ENCODE measurements at places on chromosomes 3 and 15.

- DNase-seq = no peak
Observed at GRCh38 chr3:120284747-120285507, at the start of gene GPR156. Gene GPR156, minus strand, starts transcription at chr3:120285222. Its CDS starts 41,124 bp downstream, at chr3:120244098.

DNA sequence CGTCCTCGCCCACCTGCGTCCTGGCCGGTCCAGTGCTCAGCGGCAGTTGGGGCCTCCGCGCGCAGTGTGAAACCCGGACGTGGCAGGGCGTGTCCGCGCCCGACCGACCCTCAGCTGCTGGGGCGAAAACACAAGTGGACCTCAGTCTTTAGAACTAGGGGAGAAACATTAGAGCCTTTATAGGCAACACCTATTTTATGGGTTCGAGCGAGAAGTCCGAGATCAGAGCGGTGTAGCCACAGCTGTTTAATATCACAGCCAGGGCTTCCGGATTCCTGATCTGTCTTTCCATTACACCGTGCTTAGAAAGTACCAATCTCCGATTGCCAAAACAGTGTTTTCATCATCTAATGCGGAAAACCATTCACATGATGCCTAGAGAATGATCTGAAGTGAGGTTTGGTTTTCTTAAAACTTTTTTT is 506 bp downstream of the RAD51 start:
- no peak for DNase-seq

GRCh38 chr15:72836676-72837330 is 53.2 kb upstream of the ADPGK start:
- DNase-seq = no peak

GRCh38 chr3:13543253-13543652 is 5.7 kb upstream of the FBLN2 start:
- no peak for DNase-seq

- no peak for DNase-seq
Observed at GRCh38 chr15:78915341-78916087, 29.3 kb downstream of the CTSH start.

DNA sequence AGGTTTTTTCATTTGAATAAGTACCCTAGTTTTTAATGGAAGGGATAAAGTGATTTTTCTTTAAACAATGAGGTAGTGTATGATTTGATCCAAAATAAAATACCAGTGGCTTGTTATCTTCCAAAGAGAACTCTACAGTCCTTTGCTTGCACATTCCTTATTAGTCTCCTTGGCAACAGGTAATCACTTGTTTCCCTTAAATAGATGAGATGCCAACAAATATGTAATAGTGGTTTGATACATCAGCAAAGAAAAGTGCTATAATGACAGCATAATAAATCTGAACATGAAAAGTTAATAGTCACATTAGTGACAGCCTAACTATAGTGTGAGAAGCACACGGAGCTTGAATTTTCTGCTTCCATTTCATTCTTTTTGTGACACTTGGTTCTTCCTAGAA is 360.2 kb downstream of the ZNF385D start:
- DNase-seq = no peak

DNA sequence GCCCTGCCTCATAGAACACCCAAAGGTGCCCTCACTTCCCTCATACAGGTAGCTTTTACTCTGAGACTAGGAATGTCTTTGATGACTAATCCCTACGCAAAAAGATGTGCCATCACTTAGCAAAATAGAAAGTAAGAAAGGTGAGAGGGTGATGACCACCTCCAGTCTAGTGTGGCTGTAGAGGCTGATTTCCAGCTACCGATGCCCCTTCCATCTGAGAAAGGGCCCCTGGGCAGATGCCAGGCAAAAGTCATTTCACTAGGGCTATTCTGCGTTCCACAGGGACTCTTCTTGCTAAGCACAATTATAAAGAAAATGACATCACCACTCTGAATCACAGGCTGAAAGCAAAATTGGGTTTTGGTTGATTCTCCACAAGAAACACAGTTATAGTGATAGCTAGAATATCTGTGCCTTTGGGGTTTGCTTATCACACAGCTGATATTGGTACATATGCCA is 77.4 kb downstream of the RBPMS2 start:
- no peak for DNase-seq

DNA sequence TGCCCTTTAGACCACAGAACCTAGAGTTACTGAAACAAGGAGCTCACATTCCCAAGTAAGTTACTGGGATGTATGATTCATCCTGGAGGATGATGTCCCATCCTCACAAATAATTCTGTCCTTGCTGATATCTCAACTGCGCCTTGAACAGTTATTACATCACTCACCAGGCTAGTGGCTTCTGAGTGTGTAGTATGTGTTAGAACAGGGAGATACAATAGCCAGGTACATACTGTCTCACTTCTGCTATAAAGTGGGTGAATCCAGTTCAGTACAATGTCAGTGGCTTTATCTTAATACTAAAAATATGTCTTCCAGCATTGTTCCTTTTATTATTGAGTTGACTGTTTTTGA is 483.2 kb upstream of the FRG2C start:
- no peak for DNase-seq

DNA sequence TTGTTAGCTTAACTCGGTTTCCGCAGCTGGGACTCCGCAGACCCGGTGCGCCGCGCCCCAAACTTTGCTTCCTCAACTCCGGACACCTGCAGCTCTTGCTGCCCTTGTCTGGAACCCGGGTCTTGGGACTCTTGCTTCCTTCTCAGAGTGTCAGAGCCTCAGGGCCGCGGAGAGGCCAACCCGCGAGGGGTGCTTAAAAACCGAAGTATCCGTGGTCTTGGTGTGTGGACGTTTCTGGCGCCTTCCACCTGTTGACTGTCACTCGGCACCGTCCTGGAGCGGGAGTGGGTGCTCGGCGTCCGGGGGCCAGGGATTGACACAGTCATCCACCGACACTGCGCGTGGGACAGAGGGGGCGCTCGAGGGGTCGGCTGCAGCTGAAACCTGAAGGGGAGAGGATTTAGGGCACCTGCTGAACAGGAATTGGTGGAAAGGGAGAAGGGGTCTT is 386 bp downstream of the SQOR start:
- no peak for DNase-seq

GRCh38 chr3:150110097-150110496 is 139.4 kb upstream of the PFN2 start:
- DNase-seq = peak; percentile 71

DNA sequence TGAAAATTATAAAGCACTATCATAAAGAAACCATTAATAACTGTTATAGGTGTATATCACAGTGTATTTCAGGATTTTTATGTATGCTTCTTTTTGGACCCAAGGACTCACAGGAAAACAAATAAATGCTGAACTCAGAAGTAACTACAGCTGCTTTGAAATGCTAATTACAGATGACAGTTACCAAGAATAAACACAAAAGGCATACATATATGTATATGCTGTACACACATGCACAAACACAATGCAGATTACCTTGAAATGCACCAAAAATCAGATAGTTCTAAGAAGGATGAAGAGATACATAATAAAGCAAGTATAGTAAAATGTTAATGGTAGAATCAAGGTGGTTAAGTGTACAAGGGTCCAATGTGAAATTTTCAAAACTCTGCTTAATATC is 52.2 kb downstream of the ZNF280D start:
- DNase-seq = no peak

GRCh38 chr3:136938334-136938733 is 19.4 kb upstream of the IL20RB start:
- DNase-seq = no peak

GRCh38 chr15:71632576-71633195 is 177.7 kb upstream of the NR2E3 start:
- DNase-seq = no peak

DNA sequence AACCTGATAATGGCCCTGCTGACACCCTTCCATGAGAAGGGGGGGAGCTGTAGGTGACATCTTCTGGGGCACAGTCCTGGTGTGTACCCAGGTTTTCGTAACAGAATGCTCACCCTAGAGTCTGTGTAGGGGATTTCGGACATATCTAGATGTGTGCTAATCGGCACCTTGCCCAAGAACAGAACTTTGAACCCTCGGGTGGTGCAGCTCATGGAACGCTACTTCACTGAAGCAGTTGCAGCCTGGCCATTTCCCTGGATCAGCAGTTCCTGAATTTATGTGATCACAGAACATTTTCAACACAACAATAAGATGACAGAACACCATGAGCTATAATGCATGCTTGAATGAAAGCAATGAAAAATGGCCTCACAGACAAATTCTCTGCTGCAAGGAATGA is 57.5 kb upstream of the MUC13 start:
- DNase-seq = no peak

GRCh38 chr3:154144825-154145465 is 23.8 kb downstream of the ARHGEF26 start:
- peak; percentile 49 for DNase-seq

- DNase-seq = peak; percentile 52
Observed at GRCh38 chr15:92521624-92522008, 127.9 kb downstream of the ST8SIA2 start.

GRCh38 chr3:180175572-180175971 is 138.8 kb upstream of the PEX5L start:
- no peak for DNase-seq

DNA sequence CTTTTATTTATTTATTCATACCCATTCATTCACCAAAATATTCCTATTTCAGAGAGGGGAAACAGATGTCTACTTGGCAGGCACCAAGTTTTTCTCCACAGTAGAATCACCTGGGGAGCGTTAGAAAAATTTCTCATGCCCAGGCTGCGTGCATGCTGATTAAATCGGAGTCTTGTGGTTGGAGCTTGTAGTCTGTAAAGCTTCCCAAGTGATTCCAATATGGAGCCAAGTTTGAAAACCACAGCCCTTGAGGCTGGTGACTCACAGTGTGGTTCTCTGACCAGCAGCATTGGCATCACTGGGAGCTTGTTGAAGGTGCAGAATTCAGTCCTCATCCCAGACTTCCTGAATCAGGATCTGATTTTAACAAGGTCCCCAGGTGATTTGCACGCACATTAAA is 49.7 kb downstream of the PDHB start:
- DNase-seq = no peak

GRCh38 chr3:53799338-53799865 is 46.8 kb downstream of the CHDH start:
- no peak for DNase-seq

- DNase-seq = no peak
Observed at GRCh38 chr3:115502128-115502527, 121.2 kb upstream of the GAP43 start.

- no peak for DNase-seq
Observed at GRCh38 chr3:151276687-151277042, 1.7 kb downstream of the P2RY14 start.

DNA sequence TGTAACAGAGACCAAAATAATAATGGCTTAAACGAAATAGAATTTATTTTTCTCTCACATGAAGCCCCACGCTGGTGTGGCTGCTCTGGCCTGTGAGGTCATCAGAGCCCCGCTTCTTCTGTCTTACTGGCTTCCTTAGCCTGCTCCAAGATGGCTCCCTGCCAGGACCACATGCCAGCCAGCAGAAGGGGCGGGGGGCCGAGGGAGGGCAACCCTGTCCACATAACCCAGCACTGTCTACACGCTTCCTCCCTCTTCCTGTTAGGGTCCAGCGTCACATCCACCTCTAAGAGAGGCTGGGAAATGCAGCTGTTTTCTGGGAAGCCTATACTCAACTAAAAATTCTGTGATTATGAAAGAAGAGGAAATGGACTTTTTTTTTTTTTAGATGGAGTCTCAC is 107.9 kb upstream of the DLG1 start:
- DNase-seq = no peak

DNA sequence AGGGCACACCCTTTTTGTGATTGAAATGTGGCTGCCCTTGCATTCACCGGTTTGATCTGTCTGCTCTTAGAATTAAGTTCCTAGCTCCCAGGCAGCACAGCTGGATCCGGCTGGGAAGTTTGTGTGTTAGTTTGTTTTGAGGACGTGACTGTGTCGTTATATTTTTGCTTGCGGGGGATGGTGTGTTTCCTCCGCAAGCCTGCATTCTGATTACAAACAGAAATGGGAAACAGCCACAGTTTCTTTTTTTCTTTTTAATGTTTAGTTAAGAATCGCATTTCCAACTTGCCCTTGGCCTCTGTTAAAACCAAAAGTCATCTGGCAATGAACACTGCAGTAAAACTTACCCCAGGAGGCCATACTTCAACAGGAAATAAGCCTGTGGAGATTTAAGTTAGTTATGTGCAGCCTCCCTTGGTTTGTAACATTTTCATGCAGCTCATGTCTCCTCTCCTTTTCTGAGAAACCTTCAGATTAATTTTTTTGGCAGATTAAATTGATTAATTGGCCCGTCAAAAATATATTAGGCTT is 888 bp downstream of the TMOD3 start:
- DNase-seq = peak; percentile 38

DNA sequence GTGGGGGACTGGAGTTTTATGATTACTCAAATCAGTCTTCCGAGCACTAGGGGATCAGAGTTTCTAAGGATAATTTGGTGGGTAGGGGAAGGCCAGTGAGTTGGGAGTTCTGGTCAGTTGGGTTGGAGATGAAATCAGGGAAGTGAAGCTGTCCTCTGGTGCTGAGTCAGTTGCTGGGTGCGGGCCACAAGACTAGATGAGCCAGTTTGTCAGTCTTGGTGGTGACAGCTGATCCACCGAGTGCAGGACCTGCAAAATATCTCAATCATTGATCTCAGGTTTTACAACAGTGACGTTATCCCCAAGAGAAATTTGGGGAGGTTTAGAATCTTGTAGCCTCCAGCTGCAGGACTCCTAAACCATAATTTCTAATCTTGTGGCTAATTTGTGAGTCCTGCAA is 249.4 kb downstream of the FAM43A start:
- DNase-seq = no peak

GRCh38 chr15:63849906-63850305 is 16.2 kb upstream of the HERC1 start:
- DNase-seq = no peak

DNA sequence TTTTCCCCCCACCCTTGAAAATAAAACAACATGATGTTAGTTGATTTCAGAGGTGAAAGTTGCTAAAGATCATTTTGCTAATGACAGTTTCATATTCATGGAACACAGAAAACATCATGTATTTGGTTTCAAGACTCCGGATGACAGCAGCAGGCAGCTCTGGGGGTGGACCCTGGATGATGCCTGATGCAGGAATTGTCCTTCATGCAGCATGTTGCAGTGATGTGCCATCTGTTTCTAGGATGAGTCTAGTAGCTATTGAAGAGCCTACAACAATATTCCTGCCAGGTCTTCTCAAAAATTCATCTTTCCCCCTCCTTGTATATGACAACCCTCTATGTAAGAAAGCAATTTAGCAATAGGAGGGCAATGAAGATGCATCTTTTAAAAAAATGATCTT is 108.3 kb downstream of the SV2B start:
- no peak for DNase-seq

- DNase-seq = no peak
Observed at GRCh38 chr3:19815805-19816204, 118.2 kb downstream of the EFHB start.
